ENCODE measurements at places on chromosomes 7 and 10.

GRCh38 chr10:15719049-15719898 lies 448 bp downstream of the ITGA8 start:
- DNase-seq, result no peak

DNA sequence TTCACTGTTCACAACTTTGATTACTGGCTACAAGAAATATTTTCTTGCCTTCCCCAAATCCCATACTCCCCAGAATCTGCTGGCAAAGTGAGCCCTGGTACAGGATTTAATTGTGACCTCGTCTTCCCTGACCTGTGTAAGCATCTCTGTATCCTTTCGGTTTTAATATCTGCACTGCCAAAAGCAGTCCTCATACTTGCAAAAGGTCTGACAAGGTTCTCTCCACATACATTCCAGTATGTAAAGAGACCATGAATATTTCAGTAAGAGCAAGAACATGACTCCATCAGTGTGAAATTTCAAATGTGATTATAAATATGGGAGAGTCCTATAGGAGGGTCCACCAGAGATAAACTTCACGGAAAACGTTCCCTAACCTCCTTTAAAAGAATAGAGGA lies 134.0 kb upstream of the TCF7L2 start:
- DNase-seq, result no peak

DNA sequence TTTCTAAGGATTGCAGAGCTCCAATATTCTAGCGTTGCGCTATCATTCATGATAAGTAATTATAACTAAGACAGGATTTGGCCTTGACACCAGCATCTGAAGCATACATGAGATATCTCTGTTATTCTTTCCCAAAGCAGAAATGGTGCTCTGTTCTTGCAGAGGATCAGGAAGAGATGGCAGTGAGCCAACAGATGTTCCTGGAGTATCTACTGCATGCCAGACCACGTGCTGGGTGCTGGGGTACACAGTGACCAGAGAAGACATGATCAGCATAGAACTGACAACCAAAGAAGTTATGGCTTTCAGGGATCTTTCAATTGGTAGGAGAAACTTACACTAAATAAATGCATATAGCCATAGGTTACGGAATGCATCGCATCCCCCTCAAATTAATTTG lies 63.7 kb upstream of the PLXNA4 start:
- no peak for DNase-seq

- DNase-seq, result no peak
Measured at GRCh38 chr10:117226813-117227451, 14.0 kb upstream of the SLC18A2 start.

- peak; percentile 50 for DNase-seq
Measured at GRCh38 chr10:101839416-101840063, 4.1 kb downstream of the KCNIP2 start.

DNA sequence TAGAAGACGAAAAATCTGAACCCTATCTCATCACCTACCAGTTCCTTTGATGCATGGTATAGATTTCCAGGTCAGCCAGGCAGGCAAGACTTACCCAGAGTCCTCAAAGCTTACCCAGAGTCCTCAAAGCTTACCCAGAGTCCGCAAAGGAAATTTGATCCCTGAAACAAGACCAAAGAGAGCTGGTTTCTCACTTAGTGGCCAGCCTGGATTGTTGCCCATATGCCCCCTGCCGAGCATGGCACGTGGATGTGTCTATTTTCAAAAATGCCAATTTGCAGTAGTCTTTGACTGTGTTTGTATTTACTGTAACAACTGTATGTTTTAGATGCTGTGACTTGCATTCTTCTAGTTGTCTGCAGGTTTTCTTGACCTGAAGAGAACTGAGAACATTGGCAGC lies 120.2 kb upstream of the STARD3NL start:
- DNase-seq, result no peak

GRCh38 chr7:68820321-68820720 lies 778.0 kb upstream of the AUTS2 start:
- no peak for DNase-seq

DNA sequence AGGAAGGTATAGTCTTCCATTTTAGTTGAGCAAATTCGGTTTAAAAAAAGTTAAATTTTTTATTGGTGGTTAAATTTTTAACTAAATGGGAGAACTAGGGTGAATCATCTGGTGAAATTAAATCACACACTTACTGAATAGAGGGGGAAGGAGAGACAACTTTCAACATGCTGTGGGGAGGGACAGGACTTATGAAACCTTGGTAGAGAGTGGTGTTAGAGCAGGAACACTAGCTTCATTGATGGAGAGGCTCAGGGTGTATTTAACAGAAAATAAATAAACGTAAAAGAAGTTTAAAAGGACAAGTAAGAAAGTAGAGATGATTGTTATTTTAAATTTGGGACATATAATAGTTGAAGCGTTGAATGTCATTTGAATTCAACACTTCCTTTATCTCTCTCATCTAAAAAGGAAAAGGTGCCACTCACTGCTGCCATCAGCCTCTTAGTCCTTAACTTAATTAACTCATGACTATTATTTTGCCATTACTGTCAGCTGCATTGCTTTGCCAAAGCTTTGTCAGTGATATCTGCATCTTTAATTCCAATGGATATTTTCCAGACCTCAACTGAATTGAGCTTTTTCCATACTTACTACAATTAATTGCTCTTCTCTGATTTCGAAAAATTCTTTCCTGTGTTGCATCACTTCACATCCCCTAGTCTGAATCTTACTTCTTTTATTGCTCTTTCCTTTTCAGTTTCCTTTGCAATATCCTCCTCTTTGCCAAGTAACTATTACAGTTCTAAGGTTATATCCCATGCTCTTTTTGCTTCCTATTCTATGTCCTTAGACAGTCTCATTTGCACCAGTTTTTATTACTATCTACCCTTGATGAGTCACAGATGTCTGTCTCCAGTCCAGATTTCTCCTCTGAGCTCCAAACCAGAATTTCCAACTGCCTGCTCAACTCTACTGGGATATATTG lies 71.7 kb downstream of the GNAT3 start:
- no peak for DNase-seq

DNA sequence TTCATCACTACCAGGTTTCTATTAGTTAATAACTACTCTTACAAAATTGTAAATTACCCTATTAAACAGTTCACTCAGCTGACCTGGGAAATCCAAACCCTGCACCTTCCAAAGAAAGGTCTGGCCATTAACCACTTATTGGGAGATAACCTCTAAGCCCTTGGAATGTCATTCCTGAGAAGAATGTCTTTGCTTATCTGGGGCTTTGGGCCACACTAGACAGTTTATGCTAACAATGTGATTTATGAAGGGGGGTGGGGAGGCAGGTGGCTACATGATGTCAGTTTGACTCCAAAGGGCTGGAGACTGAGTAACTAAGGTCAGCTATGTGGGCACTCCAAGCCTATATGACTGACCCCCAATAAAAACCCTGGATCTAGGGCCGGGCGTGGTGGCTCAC lies 50.7 kb downstream of the AKR1D1 start:
- DNase-seq, result no peak

- no peak for DNase-seq
Measured at GRCh38 chr10:101833466-101833865, 10.1 kb downstream of the KCNIP2 start.

Measured in stimulated activated CD4-positive, alpha-beta T cell treated with anti-CD3 and anti-CD28 coated beads, Interleukin-1b, Interleukin-23, amount 100 ng/mL, for 48 hours (primary cell).